ENCODE measurements at places on chromosomes 5 and 9.

GRCh38 chr5:91151947-91152346 is 231.2 kb downstream of the ARRDC3 start:
- no peak for DNase-seq

DNA sequence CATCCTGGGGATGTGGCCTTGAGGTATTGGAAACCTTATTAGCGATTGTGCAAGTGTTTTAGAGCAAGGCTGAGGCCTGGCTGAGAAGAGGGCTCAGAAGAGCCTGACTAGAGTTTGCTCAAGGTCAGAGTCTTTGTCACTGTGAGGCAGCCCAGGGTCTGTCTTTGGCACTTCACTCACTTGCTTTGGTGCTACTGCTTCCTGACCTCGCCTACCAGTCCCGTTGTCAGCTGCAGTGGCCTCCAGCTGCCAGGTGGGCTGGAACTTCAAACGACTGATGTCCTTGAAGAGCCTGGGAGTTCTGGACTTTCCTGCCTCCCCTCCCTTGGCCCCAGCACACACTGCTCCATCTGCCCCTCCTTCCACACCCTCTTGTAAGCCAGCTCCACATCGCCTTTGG is 228.0 kb downstream of the SNX18 start:
- DNase-seq, result no peak

GRCh38 chr5:61919920-61920319 is 386.1 kb upstream of the KIF2A start:
- DNase-seq, result peak; percentile 18

DNA sequence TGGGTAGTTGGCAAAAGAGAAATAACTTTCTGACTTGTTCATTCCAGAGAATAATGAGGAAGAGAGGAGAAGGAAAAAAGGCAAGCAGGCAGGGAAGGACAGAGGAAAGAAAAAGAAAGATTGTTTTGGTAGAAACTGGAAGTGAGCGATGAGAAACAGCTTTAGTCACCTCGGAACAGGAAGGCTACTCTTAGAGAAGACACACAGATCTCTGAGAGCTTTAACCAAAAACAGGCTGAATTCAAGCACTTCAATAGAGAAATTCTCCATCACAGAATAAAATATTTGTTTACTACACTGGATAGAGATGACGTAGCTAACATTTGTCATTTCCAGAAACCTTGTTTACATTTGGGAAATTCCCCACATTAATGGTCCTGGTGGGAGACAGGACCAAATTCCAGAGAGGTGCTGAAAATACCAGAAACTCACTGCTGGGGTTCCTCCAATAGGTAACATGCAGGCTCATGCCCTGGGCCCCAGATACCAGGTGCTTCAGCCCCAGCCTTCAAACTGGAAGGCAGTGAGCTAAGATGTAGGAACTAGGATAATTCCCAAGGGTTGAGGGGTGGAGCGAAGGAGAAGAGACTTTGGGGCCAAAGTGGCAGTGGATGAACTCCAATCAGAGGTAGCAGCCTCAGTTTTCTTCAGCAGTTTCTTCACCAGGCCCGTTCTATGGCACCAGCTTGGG is 227.7 kb upstream of the GRAMD2B start:
- no peak for DNase-seq

DNA sequence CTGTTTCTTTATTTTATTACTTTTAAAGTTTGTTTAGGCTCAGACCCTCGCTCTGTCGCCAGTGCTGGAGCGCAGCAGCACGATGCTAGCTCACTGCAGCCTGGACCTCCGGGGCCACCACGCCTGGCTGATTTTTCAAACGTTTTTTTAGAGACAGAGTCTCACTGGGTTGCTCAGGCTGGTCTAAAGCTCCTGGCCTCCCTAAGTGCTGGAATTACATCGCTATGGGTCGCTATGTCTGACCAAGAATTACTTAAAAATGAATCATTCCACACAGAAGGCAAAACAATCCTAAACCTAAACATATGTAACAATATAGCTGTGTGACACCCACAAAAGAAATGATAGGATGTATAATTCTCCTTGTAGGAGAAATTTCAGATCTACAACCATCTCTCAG is 86.9 kb upstream of the SIMC1 start:
- no peak for DNase-seq

GRCh38 chr5:133147815-133148567 is 96.2 kb downstream of the HSPA4 start:
- DNase-seq, result no peak

- DNase-seq, result no peak
Observed at GRCh38 chr5:151707567-151707966, 20.9 kb upstream of the SPARC start.

DNA sequence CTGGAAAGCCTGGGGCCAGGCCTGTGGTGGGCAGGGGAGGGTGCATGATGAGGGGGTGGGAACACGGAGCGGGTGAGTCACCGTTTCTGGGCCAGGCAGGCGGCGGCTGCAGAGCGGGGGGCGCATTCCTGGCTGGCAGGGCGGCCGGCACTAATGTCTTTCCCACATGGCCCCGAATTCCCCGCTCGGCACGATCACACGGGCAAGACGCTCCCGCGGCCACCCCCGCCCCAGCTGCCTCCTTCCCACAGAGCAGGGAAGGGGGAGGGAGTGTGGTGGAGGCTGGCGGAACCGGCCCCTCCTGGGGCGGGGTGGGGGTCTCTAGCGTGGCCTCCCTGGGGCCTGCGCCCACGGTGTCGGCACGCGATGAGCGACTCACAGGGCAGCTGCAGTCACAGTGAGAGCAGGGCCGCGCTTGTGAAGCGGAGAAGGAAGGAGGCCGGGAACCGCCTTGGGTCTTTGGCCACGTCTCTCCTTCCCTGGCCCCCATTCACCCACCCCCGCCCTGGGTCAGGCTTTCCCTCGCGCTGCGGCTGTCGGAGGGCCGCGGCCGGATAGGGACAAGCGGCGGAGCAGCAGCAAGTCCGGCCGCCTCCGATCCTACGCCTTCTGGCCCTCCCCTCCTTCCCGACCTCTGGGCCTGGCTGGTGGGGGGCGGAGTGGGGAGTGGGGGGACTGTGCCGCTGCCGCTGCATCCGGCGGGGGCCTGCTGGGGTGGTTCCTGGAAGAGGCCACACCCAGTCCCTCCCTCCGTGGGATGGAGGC is 48.9 kb downstream of the CXXC5 start:
- DNase-seq, result no peak

DNA sequence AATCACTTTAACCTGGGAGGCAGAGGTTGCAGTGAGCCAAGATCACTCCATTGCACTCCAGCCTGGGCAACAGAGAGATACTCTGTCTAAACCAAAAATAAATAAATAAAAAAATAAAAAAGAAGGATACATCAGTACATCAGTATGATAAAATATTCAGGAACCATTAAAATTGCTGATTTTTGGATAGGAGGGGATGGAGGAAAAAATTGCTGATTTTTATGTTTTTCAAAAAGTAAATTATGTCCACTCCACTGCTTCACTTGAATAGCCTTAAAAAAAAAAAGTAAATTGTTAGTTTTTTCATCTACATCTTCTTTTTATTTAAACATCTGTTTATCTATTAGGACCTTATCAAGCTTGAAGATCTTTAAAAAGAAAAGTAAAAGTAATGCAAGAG is 7.4 kb upstream of the GAPVD1 start:
- DNase-seq, result no peak

GRCh38 chr9:19648672-19649071 is 140.2 kb downstream of the SLC24A2 start:
- DNase-seq, result no peak

GRCh38 chr5:38373743-38374142 is 115.4 kb downstream of the EGFLAM start:
- no peak for DNase-seq

DNA sequence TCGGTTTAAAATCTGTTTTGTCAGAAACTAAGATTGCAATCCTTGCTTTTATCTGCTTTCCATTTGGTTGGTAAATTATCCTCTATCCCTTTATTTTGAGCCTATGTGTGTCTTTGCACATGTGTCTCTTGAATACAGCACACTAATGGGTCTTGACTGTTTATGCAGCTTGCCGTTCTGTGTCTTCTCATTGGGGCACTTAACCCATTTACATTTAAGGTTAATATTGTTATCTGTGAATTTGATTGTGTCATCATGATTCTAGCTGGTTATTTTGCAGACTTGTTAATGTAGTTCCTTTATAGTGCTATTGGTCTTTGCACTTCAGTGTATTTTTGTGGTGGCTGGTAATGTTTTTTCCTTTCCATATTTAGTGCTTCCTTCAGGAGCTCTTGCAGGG is 36.3 kb upstream of the SMIM15 start:
- DNase-seq, result no peak

- DNase-seq, result no peak
Observed at GRCh38 chr5:39076101-39076756, 2.0 kb upstream of the RICTOR start.

DNA sequence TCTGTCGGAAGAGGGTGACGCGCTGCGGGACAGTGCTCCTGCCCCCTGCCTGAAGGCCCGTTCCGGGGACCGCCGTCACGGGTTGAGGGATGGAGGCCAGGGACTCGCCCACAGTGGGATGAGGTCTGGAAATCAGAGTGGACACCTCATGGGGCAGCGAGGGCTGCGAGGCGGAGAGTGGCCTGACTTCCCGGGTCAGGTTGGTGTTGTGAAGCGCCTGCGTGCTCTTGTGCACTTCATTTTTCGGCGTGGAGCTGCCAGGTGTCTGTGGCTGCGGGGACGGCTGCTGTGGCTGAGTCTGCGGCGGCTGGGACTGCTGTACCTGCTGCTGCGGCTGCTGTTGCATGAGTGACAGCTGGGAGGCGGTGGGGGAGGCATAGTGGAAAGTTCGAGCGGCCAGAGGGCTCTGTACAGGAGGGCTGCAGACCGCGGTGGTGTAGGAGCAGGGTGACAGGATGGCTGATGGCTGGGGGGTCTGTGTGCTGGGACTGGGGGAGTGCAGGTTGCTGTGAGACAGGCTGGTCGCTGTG is 434.1 kb downstream of the HCN1 start:
- DNase-seq, result no peak

DNA sequence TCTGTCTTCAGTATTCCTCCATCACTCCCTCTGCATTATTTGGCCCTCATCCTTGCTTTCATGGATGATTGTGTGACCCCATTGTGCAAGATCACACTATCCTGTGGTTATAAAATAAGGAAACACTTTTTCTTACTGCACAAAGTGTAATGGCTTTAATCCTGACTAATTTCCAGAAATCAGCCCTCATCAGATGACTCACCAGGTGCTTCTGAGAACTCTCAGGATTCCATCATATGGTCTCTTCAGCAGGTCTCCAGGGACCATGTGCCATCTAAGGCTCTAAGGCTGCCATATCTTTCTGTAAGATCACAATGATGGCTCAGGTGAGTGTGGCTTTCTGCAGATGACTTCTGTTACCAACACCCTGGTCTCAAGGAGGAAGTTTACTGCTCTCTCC is 27.3 kb upstream of the FER start:
- DNase-seq, result no peak

GRCh38 chr5:132044207-132044606 is 16.2 kb upstream of the IL3 start:
- DNase-seq, result no peak

GRCh38 chr9:5556101-5556705 is 45.9 kb downstream of the PDCD1LG2 start:
- no peak for DNase-seq

DNA sequence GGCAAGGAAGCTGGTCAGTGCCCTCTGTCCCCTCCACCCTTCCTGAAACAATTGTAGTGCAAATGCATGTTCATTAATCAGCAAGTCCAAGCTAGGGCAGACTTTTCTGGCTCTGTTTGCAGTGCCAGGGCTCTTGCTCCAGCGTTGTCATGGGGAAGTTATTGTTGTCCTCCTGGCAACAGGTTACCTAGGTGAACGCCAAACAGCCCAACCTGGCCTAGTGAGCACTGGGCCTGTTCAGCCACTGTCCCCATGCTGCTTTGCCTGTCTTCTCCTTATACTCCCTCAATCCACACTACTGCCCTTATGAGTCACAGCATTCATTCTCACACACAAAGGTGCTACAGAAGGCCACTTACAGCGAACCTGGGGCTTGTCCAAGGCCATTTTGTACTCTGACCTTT is 34.5 kb upstream of the GLIS3 start:
- peak; percentile 45 for DNase-seq

DNA sequence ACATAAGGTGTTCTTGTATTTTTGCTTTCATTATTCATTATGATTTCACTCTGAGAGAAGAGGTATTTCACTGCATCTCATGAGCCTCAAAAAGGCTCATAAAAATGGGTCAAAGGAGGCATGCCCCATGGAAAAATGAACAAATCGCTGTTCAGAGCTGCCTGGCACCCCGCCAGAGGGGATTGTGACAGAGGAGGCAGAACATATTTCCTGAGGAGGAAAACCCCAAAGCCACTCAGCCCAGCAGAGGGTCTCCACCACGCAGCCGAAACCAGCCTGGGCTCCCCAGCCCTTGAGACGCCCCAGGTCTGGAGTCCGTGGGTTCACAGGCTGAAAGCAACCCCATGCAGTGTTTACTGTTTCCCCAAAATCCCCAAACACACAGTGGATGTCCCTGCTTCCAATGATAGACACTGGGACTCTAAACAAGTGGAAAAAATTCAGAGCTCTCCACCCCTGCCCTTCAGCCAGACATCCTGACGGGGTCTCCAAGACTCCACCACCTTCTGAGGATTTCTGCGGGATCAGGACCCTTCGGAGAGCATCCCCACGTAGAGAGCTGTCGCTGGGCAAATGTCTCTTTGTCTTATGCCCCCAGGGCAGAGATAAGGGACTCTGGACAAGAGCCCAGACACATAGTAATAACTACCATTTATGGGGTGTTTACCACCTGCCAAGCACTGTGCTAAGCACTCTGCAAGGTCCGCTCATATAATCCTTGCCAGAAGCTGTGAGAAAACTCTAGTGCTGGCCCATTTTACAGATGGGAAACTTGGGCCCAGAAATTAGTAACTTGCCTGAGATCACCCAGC is 122.3 kb downstream of the PAX5 start:
- no peak for DNase-seq

GRCh38 chr5:81633891-81634290 is 117.0 kb downstream of the SSBP2 start:
- DNase-seq, result no peak

- DNase-seq, result no peak
Observed at GRCh38 chr5:36688722-36689121, 82.3 kb downstream of the SLC1A3 start.

- no peak for DNase-seq
Observed at GRCh38 chr9:121474231-121474947, 25.3 kb downstream of the GGTA1 start.

GRCh38 chr9:68750786-68751185 is 45.7 kb downstream of the PIP5K1B start:
- DNase-seq, result no peak

- DNase-seq, result no peak
Observed at GRCh38 chr9:25704800-25705199, 26.6 kb upstream of the TUSC1 start.

DNA sequence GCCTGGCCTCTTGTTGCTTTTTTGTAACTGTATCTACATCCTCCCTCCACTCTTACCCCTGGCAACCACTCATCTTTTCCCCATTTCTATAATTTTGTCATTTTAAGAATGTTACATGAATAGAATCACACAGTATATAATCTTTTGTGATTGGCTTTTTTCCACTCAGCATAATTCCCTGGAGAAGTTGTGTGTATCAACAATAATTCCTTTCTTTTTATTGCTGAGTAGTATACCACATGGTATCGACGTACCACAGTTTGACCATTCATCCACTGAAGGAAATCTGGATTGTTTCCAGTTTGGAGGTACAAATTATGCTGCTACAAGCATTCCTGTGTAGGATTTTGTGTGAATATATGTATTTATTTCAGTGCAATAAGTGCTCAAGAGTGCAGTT is 21.7 kb upstream of the ENTREP1 start:
- no peak for DNase-seq

All from NCI-H1092 (cell line).